Activated CD8-positive, alpha-beta memory T cell treated with anti-CD3 and anti-CD28 coated beads for 1 hour (primary cell): ENCODE measurements at places on chromosomes 3 and 15.

DNA sequence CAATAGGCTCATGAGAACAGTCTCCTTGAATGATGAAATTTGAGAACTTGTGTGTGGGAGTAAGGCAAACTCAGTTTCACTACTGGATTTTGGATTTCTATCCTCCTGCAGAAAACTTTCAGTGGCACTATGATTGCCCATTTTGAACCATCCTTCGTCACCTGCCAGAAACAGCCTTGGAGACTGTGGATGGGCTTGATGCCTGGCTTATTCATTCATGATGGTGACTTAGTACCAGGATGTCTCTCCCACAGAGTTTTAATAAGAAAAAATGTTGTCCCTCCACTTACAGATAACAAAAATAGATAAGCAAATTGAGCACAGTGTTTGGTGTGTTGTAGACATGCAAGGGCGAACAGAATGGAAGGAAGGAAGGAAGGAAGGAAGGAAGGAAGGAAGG, 53.5 kb upstream of the CPNE4 start:
- DNase-seq = no peak

DNA sequence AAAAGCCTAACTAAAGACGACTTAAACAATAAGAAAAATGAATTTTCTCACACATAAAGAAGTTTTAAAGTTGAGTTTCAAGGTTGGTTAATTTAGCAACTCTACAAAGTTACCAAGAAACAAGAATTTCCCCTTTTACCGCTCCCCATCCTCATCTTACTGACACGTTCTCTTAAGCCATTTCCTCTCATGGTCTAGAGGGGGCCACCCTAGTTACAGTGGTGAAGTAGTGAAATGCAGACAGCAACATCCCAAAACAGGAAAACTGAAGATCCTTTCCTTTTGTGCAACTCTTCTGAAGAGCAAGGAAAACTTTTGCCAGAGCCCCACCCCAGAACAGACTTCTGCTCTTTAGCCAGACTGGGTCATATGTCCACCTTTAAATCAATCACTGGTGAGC, 17.3 kb upstream of the SOX14 start:
- no peak for DNase-seq

DNA sequence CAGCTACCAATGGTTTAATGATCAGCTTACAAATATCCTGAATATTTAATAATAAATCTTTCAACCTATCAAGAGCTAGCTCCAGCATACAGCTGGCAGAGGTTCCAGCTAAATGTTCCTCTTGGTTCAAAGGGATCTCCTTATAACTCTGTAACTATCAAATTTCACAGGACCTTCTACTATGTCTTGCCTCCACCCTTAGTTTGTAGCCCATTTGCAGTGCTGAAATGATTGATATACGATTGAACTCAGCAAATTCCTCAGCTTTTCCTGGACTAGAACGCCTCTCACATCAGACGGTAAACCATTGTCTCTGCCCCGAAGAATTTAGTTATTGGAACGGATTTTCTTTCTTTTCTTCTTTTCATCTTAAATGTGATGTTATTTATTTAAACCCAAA, 41.5 kb downstream of the CD200R1L start:
- DNase-seq = no peak

GRCh38 chr15:58770519-58770856, 614 bp upstream of the MINDY2 start:
- no peak for DNase-seq

DNA sequence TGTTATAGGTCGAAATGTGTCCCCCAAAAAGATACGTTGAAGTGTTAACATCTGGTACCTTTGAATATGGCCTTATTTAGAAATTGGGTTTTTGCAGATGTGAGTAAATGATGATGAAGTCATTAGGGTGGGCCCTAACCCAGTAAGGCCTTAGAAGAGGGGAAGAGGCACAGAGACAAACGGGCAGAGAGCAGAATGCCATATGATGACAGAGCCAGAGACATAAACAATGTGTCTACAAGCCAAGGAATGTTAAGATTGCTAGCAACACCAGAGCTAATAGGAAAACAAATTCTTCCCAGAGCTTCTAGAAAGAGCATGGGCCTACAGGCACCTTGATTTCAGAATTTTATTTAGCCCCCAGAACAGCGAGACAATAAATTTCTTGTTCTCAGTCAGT, 693.1 kb upstream of the NECTIN3 start:
- DNase-seq = no peak

DNA sequence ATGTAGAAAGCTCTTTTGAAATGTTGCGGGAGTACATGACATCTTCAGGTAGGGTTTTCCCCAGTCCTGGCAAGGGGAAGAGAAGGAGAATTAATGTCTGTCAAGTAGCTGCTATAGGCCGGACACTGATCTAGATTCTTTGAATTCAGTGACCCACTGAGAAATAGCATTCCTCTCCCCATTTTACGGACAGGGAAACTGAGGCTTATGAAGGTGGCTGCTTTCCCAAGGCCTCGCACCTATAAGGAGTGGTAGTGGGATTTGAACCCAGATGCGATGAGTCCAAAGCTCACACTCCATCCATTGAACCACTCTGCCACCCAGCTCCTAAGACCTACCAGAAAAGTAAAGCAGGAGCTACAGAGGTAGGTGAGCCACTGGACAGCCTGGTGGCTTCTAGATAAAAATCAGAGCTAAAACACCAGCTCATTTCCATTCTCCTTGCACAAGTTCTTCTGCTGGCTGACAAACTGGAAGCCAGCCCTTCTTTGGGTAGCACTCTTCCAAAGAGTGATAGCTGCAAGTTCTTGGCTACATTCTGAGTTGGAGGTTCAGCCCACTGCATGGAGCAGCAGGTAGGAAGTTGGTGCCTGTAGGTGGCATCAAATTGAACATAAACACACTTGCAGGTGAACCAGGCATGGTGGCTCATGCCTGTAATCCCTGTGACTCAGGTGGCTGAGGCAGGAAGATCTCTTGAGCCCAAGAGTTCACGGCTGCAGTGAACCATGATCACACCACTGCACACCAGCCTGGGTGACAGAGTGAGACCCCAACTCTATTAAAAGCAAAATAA, 22.0 kb downstream of the ZNF710 start:
- no peak for DNase-seq

DNA sequence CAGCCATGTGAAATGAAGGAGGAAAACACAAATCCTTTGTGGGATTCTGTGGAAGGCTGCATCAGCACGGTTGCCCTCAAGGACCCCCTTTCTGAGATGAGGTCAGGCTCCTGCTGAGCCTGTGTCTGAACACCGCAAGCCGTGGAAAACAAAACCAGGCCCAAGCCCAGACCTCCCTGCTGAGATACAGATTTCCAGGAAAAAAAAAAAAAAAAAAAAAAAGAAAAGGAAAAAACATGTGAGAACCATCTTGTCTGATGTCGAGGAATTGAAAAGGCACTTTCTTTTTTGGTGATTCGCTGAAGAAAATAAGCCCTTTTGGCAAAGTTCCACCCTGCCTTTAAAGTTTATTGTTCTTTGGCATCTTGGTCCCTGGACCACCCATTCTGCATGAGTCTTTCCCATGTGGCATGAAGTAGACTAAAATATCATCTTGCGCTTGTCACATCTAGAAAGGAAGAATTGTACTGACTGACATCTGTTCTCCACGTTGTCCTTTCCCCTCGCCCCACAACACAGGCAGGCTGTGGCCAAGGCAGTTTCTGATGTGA, 117.6 kb downstream of the CHST2 start:
- no peak for DNase-seq

DNA sequence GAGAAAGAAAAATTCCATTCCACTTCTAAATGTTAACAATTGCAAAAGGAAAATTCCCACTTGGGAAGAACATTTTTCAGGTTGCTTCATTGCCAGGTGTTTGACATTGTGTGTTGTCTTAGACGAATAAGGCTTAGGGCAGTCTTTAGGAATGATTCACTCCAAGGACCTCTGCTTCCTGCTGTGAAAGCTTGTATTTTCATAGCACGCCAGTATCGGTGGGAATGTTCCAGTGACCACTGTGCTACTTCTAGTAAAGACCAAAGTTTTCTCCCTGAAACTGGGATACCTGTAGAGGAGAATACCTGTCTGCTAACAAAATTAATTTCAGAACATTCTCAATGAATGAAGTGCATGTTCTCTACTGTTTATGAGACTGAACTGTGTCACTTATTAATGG, 64.1 kb downstream of the CDIN1 start:
- DNase-seq = no peak

DNA sequence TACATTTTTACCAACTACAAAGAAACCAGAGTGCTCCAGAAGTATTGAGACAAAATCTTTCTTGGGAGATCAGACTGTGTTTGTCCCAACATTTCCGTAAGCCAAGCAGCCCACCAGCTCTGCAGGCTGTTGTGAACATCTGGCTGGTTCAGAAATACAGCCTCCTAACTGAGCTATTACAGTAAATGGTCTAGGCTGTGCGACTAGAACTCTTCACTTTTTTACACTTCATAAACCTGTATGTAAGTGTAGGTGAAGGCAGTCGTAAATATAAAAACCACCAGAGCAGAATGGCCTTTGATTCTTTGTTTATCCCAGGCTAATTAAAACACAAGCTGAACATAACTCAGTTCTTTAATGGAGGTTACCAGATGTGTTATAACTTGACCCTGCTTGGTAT, 235.3 kb downstream of the ARRDC4 start:
- DNase-seq = no peak

DNA sequence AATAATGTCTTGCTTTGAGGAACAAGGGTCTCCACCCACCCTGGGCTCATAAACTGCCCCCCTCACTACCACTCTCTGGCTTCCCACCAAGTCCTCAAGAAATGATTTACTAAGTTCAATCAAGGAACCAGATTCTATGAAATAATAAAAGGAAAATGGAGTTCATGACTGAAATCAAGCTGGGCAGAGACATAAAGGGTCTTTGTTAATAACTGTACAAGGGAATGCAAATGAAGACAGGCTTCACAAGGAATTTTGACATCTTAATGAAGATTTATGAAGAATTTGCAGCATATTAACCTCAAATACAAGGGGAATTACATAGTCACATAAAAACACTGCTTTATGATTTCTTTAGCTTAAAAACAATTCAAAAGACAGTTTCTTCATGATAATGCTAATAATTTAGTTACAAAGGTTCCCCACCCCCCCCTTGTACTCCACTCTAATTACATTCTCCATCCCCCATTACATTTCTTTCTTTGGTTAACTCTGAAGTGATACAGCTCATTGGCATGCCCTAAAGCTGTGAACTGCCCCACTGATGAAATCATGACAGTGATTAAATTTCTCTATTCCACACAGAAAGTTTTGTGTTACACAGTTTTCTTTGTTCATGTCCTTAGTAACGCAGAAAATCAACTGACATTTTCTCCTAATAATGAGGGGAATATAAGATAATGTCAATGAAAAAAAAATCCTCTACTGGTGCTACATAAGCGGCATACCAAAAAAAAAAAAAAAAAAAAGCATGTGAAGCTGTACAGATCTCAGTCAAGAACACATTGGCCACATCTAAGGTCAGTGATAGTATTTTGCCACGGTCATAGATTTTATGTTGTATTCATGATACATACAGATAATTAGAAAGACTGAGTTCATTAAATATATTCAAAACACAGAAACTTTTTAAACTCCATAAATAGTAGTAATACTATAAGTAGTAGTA, 54.4 kb downstream of the WWTR1 start:
- DNase-seq = no peak
